Mesendoderm (in vitro differentiated cells): ENCODE measurements at places on chromosomes 1 and 21.

DNA sequence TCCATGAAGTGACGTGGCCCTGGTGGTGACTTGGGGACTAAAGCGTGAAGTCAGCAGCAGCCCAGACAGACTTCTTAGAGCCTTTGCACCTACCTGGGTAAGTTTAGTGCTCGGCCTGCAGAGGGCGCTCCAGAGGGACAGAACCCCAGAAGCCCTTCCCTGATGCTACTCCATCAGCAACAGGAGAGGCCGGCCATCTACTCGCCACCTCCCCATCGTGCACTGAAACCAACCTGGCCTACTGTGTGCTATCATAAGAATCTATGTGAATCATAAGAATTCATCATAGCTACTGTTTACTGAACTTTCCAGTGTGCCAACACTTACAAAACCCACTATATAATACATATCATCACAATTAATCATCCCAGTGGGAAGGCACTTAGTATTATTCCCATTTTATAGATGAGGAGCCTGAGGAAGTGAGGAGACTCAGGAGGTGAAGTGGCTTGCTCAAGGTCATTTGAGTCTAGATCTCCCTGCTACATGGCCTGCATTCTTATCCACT is 7.9 kb upstream of the EDN2 start:
- DNase-seq: peak; percentile 89

- DNase-seq: no peak
These were observed 9.2 kb downstream of the PIGM start for GRCh38 chr1:160022330-160023310.

DNA sequence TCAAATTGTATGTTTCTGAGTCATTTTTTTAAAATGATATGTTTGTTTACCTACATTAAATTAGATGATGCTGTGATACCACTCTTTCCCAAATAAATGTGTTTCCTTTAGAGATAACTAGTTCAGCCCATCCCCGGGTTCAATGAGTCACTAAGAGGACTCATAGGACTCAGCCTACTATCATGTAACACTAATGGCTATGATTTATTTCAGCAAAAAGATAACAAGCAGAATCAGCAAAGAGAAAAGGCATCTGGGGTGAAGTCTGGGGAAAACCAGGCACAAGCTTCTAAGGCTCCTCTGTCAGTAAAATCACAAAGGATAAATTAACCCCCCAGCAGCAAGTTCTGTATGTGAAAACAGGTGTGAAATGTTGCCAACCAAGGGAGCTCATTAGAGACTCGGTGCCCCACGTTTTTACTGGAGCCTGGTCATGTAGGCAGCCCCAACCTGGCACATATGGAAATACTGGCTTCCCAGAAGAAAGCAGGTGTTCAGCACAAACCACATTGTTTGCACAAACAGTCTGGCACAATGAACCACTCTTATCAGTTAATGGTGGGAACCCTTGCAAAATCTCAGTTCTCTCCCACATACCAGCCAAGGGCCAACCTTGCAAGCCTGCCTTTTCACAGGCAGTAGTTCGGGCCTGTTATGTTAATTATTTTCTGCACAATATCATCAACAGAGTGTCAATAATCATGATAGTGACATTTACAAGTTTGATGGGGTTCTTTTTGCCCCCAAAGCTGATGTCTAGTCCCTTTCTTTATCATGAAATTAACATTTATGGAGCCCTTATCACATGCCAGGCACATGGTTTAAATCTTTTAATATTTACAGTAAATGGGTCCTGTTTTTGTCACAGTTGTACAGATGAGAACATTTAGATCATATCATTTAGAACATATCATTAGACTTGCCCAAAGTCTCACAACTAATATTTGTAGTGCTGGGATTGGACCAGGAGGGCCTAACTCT is 23.1 kb upstream of the CNN3 start:
- no peak for DNase-seq

DNA sequence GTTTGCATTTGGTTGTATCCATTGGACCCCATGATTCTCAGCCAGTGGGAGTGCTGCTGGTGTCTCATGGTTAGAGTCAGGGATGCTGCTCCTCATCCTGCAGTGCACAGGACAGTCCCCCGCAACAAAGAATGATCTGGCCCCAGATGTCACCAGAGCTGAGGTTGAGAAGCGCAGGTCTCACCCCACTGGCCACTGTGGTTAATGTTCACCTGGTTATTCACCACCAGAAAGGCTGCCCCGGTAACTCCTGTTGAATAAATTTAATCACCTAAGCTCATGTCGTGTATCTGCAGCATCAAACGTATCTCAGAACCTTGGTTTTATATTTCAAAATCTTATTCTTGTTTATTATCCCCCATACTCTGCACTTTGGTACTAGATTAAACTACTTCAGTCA is 75.8 kb downstream of the ATP5PO start:
- no peak for DNase-seq

- DNase-seq: no peak
These were observed 599.6 kb upstream of the ADAMTS5 start for GRCh38 chr21:27566521-27566920.

GRCh38 chr1:21836010-21836409 is 23.9 kb downstream of the LDLRAD2 start:
- DNase-seq: no peak

DNA sequence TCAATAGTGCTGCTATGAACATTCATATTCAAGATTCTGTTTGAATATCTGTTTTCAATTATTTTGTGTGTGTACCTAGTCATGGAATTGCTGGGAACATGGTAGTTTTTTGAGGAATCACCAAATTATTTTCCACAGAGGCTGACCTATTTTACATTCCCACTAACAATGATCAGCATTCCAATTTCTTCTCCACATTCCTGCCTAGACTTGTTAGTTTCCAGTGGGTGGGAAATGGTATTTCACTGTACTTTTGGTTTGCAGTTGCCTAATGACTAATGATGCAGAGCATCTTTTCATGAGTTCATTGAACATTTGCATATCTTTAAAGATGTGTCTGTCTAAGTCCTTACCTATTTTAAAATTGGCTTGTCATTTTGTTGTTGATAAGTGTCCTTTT is 1182.6 kb upstream of the B3GALT2 start:
- DNase-seq: no peak

GRCh38 chr1:106780066-106780465 is 276.4 kb upstream of the PRMT6 start:
- DNase-seq: no peak

DNA sequence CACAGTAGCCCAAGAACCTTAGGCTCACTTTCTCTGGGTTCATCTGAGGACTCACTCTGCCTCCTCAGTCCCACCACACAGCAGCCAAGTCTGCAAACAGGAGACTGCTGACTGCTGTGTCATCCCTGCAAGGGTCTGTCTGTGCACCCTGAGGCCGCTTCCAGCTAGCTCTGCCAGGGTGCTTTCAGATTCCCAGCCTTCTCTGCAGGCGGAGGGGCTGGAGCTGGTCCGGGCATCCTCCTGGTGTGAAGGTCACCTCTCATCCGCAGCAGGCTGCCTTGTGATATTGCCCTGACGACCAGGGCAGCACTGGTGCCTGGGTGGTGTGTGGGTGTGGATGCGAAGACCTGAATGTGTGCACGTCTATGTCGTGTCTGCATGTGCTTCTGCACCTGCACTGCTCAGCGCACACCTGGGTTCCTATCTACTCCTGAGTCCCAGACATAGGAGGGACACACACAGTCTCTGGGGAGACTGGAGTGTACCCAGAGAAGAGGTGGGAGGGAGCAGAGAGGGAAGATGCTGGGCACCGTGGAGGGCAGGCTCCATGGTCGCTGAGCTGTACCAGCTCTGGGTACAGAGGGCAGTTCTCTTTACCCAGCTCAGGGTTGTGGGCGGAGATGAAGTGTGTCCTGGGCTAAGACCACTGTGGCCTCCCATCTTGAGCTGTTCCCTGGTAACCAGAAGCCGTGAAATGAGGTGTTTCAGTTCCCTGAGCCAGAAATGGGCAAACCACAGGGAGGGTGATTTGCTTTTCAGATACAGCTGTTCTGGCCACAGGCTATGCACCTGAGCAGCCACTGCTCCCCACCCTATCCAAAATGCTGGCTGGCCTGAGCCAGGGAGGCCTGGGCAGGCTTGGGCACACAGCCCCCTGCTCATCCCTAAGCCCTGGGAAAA is 160.9 kb upstream of the CSF3R start:
- no peak for DNase-seq

DNA sequence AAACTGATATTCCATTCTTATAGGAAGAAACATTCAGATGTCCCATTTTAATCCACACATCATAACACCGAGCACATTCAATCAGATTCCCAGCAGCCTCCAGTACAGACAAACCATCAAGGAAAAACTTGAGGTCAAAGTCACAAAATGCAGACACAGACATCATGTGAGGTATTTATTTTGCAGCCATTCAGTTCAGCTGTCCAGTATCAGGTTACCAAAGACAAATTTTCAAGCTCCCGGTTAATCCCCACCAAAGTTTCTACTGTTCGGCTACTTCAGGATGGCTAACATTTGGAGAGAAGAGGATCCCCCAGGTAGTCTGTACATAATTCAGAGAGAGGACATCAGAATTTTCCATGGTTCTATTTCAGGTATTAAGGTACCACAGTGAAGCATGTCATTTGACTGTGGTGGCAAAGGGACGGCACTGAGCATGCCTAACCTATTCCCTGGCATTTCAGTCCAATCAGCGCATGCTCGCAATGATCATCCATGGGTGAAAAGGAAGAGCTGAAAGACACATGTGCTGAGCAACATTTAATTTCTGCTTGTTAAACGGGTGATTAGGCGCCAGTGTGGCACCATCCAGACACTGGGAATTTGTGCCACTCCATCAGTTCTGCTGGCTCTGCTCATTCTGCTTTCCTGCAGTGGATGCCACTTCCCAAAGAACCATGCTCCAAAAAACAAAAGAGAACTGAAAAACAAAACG is 13.6 kb upstream of the NDC1 start:
- no peak for DNase-seq

DNA sequence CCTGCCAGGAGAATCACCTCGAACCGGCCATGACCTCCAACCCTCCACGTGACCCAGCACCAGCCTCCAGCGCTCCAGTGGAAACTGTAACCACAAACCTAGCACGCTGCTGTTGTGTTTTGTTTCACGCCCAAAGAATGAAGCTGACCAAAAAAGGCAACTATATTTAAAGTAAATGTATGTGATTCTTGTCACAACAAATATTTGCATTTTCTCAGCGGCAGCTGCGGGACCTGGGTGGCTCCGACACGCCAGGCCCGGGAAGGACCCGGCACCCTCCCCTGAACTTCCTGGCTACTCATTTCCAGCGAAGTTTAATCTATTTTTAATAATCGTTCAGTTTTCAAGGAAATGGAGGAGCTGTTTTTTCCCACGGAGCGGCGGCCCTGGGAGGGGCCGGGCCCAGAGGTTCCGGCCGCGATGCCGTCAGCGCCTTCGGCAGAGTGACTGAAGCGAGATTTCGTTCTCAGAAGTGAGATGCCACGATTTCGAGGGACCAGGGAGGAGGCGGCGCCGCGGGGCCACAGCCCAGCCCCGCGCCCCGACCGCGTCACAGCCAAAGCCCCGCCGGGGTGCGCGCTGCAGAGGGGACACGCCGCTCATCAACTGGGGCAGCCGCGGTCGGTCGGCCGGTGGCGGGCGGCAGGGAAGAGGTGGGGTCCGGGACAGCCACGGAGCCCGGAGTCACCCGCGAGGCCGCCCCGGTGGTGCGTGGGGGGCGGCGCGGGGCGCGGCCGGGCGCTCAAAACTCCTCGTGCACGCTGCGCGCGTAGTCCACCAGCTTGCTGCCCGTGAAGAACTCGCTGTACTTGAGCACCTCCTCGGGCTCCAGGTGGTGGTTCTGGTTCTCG is 3.0 kb upstream of the TNFRSF4 start:
- DNase-seq: no peak

- DNase-seq: no peak
These were observed 889 bp upstream of the TXLNA start for GRCh38 chr1:32178380-32179192.

DNA sequence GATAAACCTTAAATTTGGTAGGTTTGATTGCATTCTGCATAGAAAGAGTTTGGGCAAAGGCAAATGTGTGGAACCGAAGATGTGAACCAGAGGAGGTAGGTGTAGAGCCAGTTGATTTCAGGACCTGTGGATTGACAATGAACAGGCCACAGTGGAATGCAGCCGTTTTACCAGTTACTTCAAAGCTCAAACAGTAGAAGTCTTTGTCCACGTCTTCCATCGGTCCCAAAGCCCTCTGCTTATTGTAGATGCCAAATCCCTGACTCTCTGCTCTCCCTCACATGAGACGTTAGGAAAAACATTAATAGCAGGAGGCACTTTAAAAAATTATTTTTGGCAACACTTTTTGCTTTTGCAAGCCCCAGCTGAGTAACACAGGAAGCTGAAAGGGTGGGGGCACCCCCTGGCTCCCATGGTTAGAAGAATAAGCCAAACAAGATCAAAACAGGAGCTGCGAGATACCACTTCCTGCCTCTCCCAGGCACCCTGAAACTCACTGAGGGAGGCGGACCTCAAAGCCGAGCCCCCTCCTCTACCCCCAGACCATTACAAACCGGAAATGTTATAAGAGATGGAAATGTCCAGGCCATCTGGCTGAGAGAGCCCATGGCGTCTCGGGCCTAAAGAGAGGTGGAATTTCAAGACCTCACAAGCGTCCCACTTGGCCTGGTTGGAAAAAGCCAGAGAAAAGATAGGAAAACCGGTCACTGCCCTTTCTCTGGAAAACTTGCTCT is 13.5 kb downstream of the TRAF3IP3 start:
- peak; percentile 34 for DNase-seq

GRCh38 chr1:207495801-207496792 is at the start of gene CR1:
Gene CR1 (plus strand): TSS chr1:207496157. CDS start chr1:207496268, 111 bp downstream.
- peak; percentile 28 for DNase-seq

GRCh38 chr1:63319046-63320021 is 3.0 kb upstream of the FOXD3 start:
- peak; percentile 60 for DNase-seq

DNA sequence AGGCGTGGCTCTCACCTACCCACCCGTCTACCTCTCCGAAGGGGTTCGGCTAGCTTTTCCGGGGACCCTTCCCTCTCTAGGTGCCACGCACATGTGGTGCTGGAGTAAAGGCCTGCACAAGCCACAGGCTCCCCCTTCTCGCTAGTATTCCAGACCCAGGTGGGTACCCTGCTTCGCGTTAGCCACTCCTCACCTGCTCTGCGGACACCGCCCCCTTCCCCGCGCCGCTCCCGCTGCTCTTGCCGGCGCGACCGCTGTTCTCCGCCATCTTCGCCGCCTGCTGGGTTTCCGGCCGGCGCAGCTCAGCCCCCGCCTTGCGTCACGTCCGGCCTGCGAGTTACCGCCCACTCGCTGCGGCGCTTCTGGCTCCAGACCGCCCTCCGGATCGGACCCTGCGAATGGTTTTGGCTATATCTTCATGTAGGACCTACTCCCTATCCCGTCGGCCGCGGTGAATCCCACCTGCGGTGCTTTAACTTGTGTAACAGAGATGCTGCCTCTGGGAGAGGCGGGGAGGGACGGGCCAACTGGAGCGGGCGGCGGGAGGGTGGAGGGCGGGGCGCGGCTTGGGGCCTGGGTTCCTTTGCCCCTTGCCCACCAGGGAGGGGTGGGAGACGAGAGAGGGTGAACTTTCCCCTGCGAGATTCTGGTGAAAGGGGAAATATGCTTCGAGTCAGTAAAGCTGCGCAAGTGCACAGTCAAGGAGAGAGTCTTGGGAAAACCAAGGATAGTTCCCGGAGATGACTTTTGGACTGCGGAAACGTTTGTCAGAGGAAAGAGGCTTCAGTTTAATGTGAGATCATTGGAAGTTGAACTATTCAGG is at the start of the genes NIT1 and PFDN2:
Gene NIT1 (plus strand): TSS at position 347 of the 823 bp plus-strand sequence. CDS start 72 bp downstream, at position 419.
Gene PFDN2 (minus strand): TSS at position 279 of the 823 bp plus-strand sequence. CDS start 11 bp downstream, at position 268.
- DNase-seq: peak; percentile 95
